ENCODE measurements at places on chromosomes 4 and X. TPM values are rescaled to one million over a fixed set of nuclear protein-coding genes. Genes with fewer than 3 reads are reported as not detected.

XG gene
- total RNA-seq, result not detected

ADGRL3 gene
- total RNA-seq, result not detected

CLDN22 gene
- total RNA-seq, result not detected

CTSO gene
- total RNA-seq, result 3.7 TPM

STATH gene
- total RNA-seq, result not detected

GAGE1 gene
- total RNA-seq, result not detected

DNA sequence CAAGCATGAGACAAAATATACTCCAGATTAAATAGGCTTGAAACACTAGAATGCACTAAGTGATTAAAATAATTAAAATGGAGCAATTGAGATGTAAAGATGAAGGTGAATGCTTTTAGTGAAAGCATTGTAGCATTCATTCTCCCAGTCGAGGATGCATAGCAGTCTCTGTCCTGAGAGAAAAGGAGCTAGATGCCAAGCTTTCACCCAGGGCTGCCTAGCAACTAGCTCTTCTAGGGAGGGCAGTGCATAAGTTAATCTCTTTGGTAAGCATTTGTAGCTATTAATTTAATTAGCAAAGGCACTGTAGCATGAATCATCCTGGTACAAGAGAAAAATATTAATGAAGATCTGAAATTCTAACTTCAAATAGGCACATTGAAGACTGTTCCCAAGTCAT lies 1014.8 kb downstream of the C4orf33 start:
- H3K4me1 ChIP-seq, result no peaks in the 10 kb centered on the region
- no peaks in the 10 kb centered on the region for H3K27me3 ChIP-seq
- H3K4me3 ChIP-seq, result no peak overlapping the region
- H3K27ac ChIP-seq, result no peak overlapping the region
- no peak for DNase-seq
- H3K36me3 ChIP-seq, result no peaks in the 10 kb centered on the region

- H3K36me3 ChIP-seq, result no peaks in the 10 kb centered on the region
- no peaks in the 10 kb centered on the region for H3K27me3 ChIP-seq
- no peaks in the 10 kb centered on the region for H3K4me1 ChIP-seq
- H3K27ac ChIP-seq, result no peak overlapping the region
- DNase-seq, result no peak
These were observed 396.5 kb downstream of the PRDM5 start for GRCh38 chr4:120526033-120526432.

GRCh38 chrX:63963095-63963784 lies 178.2 kb upstream of the ARHGEF9 start:
- no peaks in the 10 kb centered on the region for H3K4me1 ChIP-seq
- no peaks in the 10 kb centered on the region for H3K27me3 ChIP-seq
- DNase-seq, result no peak
- no peak overlapping the region for H3K4me3 ChIP-seq
- H3K36me3 ChIP-seq, result no peaks in the 10 kb centered on the region

GRCh38 chrX:11337292-11338009 lies 44.2 kb downstream of the AMELX start:
- H3K36me3 ChIP-seq, result no peaks in the 10 kb centered on the region
- no peaks in the 10 kb centered on the region for H3K27me3 ChIP-seq
- no peak for DNase-seq
- H3K27ac ChIP-seq, result no peak overlapping the region
- no peaks in the 10 kb centered on the region for H3K4me1 ChIP-seq

- H3K27me3 ChIP-seq, result no peaks in the 10 kb centered on the region
- no peak overlapping the region for H3K4me3 ChIP-seq
These were observed 338.3 kb upstream of the IGFBP7 start for GRCh38 chr4:57448452-57448851.

DNA sequence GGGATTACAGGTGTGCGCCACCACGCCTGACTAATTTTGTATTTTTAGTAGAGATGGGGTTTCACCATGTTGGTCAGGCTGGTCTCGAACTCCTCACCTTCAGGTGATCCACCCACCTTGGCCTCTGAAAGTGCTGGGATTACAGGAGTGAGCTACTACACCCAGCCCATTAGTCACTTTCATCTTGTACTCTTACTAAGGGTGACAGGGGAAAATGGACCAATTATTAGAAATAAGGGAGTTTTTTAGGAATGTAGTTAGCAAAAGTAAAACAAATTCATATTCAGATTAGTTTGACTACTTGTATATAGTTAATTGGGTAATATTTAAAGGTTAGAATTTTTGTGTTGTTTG lies 26.1 kb downstream of the SMARCA5 start:
- H3K4me3 ChIP-seq, result no peak overlapping the region
- H3K27ac ChIP-seq, result no peak overlapping the region
- no peaks in the 10 kb centered on the region for H3K4me1 ChIP-seq
- no peaks in the 10 kb centered on the region for H3K27me3 ChIP-seq
- H3K36me3 ChIP-seq, result peaks cover 94% of the 10 kb centered on the region

GRCh38 chrX:40462795-40463194 lies 118.0 kb upstream of the ATP6AP2 start:
- H3K36me3 ChIP-seq, result no peaks in the 10 kb centered on the region
- H3K4me1 ChIP-seq, result peaks cover 11% of the 10 kb centered on the region
- no peak overlapping the region for H3K27ac ChIP-seq

DNA sequence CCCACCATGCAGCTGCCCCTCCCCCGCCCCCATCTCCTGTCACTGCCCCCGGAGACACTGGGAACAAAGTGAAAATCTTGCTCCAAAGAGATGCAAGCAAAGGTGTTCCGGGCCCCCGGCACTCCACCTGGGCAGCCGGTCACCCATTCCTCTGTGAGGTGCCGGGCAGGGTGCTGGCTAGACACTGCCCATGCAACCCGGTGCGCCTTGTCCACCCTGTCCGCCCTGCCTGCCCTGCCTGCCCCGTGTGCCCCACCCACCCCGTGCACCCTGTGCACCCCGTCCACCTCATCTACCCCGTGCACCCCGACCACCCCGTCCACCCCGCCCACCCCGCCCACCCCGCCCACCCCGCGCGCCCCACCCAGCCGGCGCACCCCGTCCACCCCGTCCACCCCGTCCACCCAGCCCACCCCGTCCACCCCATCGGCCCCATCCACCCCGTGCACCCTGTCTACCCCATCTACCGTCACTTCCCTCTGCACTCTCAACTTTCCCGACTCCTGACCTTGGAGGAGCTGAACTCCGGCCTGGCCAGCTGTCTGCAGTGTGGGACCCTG lies 31.9 kb upstream of the FGFR3 start:
- H3K4me1 ChIP-seq, result peaks cover 3% of the 10 kb centered on the region
- H3K36me3 ChIP-seq, result no peaks in the 10 kb centered on the region
- peaks cover 11% of the 10 kb centered on the region for H3K27me3 ChIP-seq
- no peak for DNase-seq
- no peak overlapping the region for H3K4me3 ChIP-seq
- no peak overlapping the region for H3K27ac ChIP-seq

GRCh38 chr4:71429962-71430361 lies 91.1 kb downstream of the SLC4A4 start:
- no peak overlapping the region for H3K27ac ChIP-seq
- H3K27me3 ChIP-seq, result no peaks in the 10 kb centered on the region

DNA sequence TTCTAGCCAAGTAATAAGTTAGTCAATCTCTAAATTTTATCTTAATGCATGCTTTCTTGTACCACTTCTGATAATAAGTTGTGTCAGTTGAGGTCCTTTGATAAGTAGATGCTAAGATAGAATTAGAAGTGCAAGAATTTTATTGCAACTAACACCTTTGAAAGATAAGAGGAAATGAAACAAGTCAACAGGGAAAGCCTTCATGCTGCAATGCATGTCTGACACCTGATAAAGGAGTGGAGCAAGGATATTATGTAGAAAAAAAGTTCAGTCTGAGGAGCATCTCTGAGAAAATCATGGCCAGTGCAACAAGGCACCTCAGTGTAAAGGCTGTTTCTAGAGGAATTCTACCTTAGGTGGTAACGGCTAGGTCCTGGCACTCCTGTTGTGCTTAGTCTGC lies 210.7 kb upstream of the PPP1R2C start:
- DNase-seq, result no peak
- no peak overlapping the region for H3K27ac ChIP-seq
- no peak overlapping the region for H3K4me3 ChIP-seq
- H3K36me3 ChIP-seq, result no peaks in the 10 kb centered on the region
- no peaks in the 10 kb centered on the region for H3K27me3 ChIP-seq

- no peak for DNase-seq
- H3K4me3 ChIP-seq, result no peak overlapping the region
- H3K27ac ChIP-seq, result no peak overlapping the region
These were observed 53.2 kb downstream of the HTT-AS start for GRCh38 chr4:3021127-3021526.

GRCh38 chrX:103376979-103377324 lies 614 bp downstream of the BEX3 start:
- H3K4me3 ChIP-seq, result peak overlapping the region; percentile 63
- H3K27me3 ChIP-seq, result no peaks in the 10 kb centered on the region
- H3K36me3 ChIP-seq, result no peaks in the 10 kb centered on the region
- H3K4me1 ChIP-seq, result peaks cover 8% of the 10 kb centered on the region

- no peaks in the 10 kb centered on the region for H3K4me1 ChIP-seq
- H3K27ac ChIP-seq, result no peak overlapping the region
- H3K4me3 ChIP-seq, result no peak overlapping the region
- DNase-seq, result no peak
These were observed 19.3 kb downstream of the NOA1 start for GRCh38 chr4:56958111-56958517.

DNA sequence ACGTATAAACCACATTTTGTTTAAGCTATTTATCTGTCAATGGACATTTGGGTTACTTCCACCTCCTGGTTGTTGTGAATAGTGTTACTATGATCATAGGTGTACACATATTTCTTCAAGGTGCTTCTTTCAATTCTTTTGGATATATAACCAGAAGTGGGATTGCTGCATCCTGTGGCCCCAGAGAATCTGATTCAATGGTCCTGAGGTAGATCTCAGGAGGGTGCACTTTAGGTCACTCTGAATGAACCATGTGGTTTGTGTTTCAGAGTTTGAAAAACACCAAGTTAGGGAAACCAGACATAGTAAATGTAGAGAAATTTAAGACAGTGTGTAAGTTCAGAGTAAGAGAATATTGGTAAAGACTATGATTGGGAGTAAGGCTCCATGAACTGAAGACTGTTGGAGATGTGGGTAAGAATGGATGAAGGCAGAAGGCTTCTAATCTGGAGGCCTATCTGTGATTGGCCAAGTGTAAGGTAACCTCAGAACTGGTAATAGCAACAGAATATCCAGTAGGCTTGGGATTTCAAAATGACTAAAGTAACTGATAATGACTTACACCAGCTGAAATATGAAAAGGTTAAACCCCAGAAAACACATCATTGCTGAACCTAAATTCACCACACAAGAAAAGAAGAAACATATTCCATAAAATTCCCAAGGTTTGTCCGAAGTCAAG lies 236.9 kb downstream of the CAMK2D start:
- no peak overlapping the region for H3K27ac ChIP-seq
- no peaks in the 10 kb centered on the region for H3K4me1 ChIP-seq
- no peak overlapping the region for H3K4me3 ChIP-seq
- peaks cover 42% of the 10 kb centered on the region for H3K36me3 ChIP-seq
- no peaks in the 10 kb centered on the region for H3K27me3 ChIP-seq

DNA sequence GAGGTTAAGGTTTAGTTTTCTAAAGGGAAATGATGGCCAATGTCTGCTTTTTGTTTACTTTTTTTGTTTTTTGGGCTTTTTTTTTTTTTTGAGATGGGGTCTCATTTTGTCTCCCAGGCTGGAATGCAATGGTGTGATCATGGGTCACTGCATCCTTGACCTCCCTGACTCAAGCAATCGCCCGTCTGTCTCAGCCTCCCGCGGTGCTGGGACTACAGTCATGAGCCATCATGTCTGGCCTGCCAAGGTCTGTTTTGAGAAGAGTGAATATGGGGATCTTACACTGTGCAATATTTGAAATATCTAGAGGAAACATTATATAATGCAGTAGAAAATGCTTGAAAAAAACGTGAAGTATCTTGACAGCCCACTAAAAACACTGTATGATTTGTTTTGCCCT lies 162.5 kb downstream of the GASK1B start:
- H3K27me3 ChIP-seq, result no peaks in the 10 kb centered on the region
- H3K36me3 ChIP-seq, result no peaks in the 10 kb centered on the region

GRCh38 chrX:107729558-107730297 lies 45.9 kb downstream of the TSC22D3 start:
- H3K27me3 ChIP-seq, result no peaks in the 10 kb centered on the region
- DNase-seq, result no peak
- H3K36me3 ChIP-seq, result no peaks in the 10 kb centered on the region
- no peak overlapping the region for H3K27ac ChIP-seq
- no peak overlapping the region for H3K4me3 ChIP-seq
- H3K4me1 ChIP-seq, result no peaks in the 10 kb centered on the region

- H3K4me3 ChIP-seq, result no peak overlapping the region
- no peaks in the 10 kb centered on the region for H3K27me3 ChIP-seq
- no peak overlapping the region for H3K27ac ChIP-seq
- DNase-seq, result no peak
These were observed 73.6 kb upstream of the QRFPR start for GRCh38 chr4:121454251-121454979.

GRCh38 chrX:148535639-148536038 lies 35.2 kb downstream of the AFF2 start:
- no peaks in the 10 kb centered on the region for H3K36me3 ChIP-seq
- no peaks in the 10 kb centered on the region for H3K4me1 ChIP-seq
- DNase-seq, result no peak
- no peak overlapping the region for H3K27ac ChIP-seq
- no peak overlapping the region for H3K4me3 ChIP-seq
- H3K27me3 ChIP-seq, result no peaks in the 10 kb centered on the region

DNA sequence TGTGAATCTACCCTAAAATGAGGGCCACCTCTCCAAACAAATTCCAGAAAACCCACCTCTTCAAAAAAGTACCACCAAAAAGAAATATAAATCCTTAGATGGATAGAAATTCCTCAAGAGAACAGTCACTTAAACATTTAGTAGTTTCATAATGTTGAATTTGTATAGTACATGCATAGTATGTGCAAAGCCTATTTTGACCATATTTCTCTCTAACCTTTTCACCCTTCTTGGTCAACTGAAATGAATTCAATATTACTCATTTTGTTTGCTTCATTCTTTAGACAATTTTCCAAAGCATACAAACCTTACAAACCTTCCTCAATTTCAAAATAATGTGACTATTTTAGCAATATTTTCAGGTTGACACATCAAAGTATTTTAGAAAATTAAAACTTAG lies 4.1 kb downstream of the RHOXF1 start:
- no peak overlapping the region for H3K27ac ChIP-seq
- no peak for DNase-seq
- no peak overlapping the region for H3K4me3 ChIP-seq
